Naive thymus-derived CD4-positive, alpha-beta T cell (primary cell): ENCODE measurements at places on chromosomes 16 and 17. TPM values are rescaled to one million over a fixed set of nuclear protein-coding genes. Genes with fewer than 3 reads are reported as not detected.

DYNLRB2 gene
- not detected for total RNA-seq

GRCh38 chr17:69512946-69513345 lies 98.4 kb downstream of the MAP2K6 start:
- H3K27ac ChIP-seq = no peak overlapping the region
- no peak for DNase-seq
- H3K4me3 ChIP-seq = no peak overlapping the region

DNA sequence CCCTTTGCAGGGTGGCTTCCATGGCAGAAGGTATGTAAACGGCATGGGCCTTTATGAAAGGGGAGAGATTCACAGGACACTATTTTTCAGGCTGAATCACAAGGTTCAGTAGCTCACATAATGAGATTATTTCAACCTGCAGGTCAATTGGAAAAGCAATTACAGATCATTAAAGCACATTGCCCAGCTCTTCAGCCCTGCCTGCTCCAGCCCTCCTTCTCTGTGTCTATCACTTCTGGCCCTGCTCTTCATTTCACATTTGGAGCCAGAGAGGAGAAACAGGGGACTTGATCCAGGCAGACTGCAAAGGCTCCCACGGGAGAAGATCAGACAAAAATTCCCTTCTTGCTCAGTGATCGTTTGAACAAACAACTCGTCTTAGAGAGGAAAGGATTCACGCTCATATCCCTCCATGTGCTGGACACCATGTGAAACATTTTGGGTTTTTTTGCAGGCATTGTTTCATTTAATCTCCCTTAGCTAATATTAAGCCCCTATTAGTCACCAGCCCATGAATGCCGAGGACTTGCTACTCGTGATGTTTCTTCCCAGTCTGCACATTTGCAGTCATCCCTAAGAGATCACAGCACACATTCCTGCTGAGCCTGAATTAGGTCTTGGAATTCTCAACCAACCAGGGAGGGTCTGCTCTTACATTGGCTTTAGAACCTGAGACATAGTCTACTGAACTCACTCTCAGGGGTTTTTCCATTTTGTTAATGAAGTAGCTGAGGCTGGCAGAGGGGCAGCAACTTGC lies 443.9 kb upstream of the CCL2 start:
- H3K36me3 ChIP-seq = no peaks in the 10 kb centered on the region
- no peaks in the 10 kb centered on the region for H3K4me1 ChIP-seq
- DNase-seq = no peak
- H3K4me3 ChIP-seq = no peak overlapping the region

PROCA1 gene
- total RNA-seq = 14.4 TPM

DNA sequence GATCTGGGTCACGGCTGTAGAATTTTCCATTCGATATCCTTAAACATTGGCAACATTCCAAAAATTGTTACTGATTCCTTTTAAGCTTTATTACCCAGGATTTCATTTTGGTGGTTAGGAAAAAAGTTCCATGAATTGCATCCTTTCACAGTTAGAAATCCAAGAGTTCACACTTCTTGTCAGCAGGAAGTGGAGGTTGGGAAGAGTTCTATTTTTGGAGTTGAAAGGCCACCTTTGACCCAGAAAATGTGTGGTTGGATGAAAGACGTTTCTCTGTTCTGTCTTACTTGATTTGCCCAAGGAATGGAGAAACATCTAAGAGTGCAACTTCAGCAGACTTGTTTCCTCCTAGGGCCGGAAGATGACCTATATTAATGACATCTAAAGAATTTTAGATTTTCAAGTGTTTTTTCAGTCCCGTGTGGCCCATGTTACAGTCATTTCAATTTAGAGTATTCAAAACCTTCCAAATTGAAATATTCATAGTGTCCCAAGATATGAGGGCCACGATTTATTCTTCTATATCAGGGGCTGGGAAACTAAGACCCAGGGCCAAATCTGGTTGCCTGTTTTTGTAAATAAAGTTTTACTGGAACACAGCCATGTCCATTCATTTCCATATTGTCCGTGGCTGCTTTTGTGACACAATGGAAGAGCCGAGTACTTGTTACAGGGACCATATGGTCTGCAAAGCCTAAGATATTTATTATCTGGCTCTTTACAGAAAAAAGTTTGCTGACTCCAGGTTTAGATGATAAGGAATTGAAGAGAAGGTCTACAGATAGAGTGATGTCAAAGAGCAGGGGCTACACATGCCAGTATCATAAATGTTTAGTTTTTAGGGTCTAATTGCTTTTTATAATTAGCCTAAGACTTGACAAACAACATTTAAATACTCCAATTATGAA lies 50.2 kb downstream of the CDK5R1 start:
- no peak overlapping the region for H3K4me3 ChIP-seq
- DNase-seq = no peak
- no peaks in the 10 kb centered on the region for H3K27me3 ChIP-seq
- no peaks in the 10 kb centered on the region for H3K4me1 ChIP-seq
- no peaks in the 10 kb centered on the region for H3K36me3 ChIP-seq
- no peak overlapping the region for H3K27ac ChIP-seq
